ENCODE measurements at places on chromosomes 7 and 10. TPM values are rescaled to one million over a fixed set of nuclear protein-coding genes. Genes with fewer than 3 reads are reported as not detected.

Gene AS3MT
- total RNA-seq = not detected

Gene MYO3A
- not detected for total RNA-seq

Gene EGR2
- 0.30 TPM for total RNA-seq

Gene ATOH7
- not detected for total RNA-seq

Gene DNMBP
- 39.6 TPM for total RNA-seq

Gene ABCB1
- total RNA-seq = not detected

Gene PALD1
- total RNA-seq = 66.7 TPM

Gene LRRD1
- 0.42 TPM for total RNA-seq

Gene NEBL
- 1.1 TPM for total RNA-seq

Gene NUTM2E
- total RNA-seq = 0.17 TPM

Gene TDRD1
- not detected for total RNA-seq

Gene OLAH
- total RNA-seq = not detected

Gene HOXA6
- total RNA-seq = 10.2 TPM

Gene FLNC
- total RNA-seq = 0.06 TPM

Gene OR6B1
- not detected for total RNA-seq

All from OCI-LY7 (cell line).